GM12864 (cell line): ENCODE measurements at places on chromosomes 4 and X.

- DNase-seq = no peak
Measured at GRCh38 chr4:87835743-87836142, 3.0 kb downstream of the MEPE start.

DNA sequence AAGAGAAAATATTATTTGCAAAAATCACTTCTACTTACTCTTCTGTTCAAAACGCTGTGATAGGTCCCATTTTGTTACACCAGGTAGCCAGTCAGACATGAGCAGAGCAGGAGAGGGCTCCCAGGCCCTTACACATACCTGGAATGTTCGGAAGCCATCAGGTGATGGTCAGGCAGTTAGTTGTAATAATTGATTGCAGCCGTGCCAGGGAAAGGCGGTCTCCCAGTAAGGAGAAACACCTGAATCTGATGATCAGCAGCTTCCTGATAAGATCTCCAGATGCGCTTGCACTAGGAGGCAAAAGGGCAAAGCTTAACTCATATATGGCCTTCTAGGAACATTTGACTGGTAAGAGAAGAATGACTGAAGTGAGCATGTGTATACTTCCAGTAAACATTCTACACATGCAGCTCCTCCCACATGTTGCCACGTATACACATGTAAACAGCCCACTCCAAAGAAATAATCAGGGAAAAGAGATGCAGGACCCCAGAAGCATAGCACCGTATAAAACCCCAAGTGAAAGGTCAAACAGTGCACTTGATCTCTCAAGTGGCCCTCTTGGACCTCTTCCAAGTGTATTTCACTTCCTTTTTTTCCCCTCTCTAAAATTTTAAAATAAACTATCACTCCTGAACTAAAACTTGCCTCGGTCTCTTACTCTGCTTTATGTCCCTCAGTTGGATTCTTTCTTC, 1338.0 kb downstream of the FSTL5 start:
- no peak for DNase-seq

- no peak for DNase-seq
Measured at GRCh38 chrX:43949669-43950068, 23.5 kb downstream of the NDP start.

- DNase-seq = no peak
Measured at GRCh38 chr4:186942758-186943377, 219.2 kb upstream of the FAT1 start.

GRCh38 chr4:70844180-70844579, 4.5 kb upstream of the GRSF1 start:
- DNase-seq = peak; percentile 43

- DNase-seq = no peak
Measured at GRCh38 chr4:64361399-64361740, 47.9 kb downstream of the TECRL start.

GRCh38 chr4:123297836-123298235, 98.8 kb upstream of the SPRY1 start:
- DNase-seq = no peak

DNA sequence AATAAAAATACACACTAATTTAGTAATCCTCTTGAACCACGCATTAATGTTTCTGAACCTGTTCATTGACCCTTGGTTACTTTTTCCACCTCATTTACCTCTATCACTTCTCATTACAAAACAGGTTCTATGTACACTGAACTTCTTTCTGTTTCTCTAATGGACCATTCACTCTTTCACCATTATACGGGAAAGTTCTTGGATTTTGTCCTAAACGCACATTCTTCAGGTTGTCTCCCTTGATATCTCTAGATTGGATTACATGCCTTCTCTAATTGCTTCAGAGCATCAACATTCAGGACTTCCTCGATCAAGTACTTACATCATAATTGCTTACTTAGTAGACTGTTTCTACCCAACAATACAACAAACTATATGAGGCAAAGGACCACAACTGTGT, 359.4 kb upstream of the FSTL5 start:
- DNase-seq = no peak

- DNase-seq = no peak
Measured at GRCh38 chr4:54063229-54063628, 1.2 kb downstream of the CHIC2 start.

- DNase-seq = no peak
Measured at GRCh38 chr4:187236209-187236890, 512.7 kb upstream of the FAT1 start.

- no peak for DNase-seq
Measured at GRCh38 chr4:48909697-48910096, 3.1 kb upstream of the OCIAD2 start.

- DNase-seq = no peak
Measured at GRCh38 chr4:154490583-154491340, 837 bp downstream of the DCHS2 start.

DNA sequence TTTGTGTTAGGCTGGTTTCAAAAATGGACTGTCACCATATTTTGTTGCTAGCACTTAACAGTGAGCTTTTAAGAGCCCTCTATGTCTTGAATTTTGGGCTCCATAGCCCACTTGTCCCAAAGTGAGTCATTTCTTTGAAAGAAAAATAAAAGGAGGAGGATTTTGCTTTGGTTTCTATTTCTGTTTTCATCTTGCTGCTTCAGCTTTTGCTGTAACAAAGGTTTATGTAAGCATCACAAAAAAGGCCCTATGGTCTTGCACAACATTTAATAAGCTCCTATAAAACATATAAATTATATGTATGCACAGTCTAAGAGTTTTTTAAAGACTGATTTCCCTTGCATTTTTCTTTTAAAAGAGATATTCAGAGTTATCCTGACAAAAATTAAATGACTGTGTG, 105.2 kb downstream of the PHOX2B start:
- DNase-seq = no peak

DNA sequence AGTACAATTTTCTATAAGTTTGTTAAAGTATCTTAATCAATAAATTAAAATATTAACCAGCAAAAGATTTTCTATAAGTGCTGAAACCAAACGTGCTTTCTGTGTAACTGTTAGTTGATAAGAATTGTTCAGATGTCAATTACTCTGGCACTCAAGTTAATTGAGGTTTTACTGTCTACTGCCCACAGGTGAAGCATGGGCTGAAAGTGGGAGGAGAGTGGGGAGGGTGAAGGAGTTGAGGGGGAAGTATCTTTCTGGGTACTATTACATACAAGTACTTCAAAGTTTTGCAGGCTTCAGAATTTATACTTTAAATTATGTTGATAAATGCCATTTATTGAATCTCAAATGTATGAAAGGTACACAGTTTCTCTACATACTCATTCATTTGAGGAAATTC, 19.1 kb upstream of the CXCL3 start:
- DNase-seq = no peak

GRCh38 chrX:72095370-72095769, 36.3 kb downstream of the RTL5 start:
- DNase-seq = no peak

DNA sequence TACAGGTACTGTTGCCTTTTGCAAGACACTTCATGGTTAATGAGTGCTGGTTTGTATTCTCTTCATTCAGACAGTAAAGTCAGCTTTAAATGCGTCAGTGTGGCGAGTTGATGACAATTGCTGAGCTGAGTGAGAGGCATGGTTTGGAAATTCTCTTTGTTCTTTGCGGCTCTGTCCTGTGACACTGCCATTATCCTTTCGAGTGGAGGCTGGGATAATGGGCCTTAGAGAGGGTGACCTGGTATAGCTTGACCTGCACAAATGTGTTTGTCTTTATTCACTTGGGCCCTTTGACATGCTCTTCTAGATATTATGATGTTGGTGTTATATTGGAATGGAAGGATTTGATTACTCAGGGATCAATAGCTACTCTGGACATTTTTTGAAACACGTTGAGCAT, 208.5 kb upstream of the FAT1 start:
- no peak for DNase-seq

GRCh38 chrX:151793886-151794285, 59.3 kb downstream of the CNGA2 start:
- no peak for DNase-seq

- no peak for DNase-seq
Measured at GRCh38 chr4:88989990-88990389, 67.0 kb downstream of the FAM13A start.

GRCh38 chrX:76029385-76029784, 143.5 kb upstream of the PBDC1 start:
- DNase-seq = no peak

DNA sequence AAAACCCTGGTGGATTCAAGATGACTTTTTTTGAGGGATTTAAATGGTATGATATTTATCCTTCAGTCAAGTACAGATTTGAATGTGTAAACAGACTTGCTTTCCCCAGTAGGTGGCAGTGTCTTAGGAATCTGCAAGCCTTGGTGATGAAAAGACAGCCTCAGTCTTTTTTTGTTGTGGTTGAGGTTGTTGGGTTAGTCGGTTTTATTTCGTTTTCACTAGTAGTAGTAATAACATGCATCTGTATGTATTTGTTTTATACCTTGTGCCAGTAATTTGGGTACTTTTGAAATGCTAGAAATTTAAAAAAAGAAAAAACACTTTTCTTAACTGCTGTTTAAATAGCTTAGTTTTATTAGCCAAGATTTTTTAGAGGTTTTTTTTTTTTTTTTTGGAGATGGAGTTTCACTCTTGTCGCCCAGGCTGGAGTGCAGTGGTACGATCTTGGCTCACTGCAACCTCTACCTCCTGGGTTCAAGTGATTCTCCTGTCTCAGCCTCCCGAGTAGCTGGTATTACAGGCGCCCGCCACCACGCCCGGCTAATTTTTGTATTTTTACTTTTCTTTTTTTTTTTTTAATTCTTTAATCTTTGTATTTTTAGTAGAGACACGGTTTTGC, 39.2 kb downstream of the COPS4 start:
- DNase-seq = peak; percentile 94

GRCh38 chr4:41747230-41748055, 1.1 kb downstream of the PHOX2B start:
- no peak for DNase-seq

DNA sequence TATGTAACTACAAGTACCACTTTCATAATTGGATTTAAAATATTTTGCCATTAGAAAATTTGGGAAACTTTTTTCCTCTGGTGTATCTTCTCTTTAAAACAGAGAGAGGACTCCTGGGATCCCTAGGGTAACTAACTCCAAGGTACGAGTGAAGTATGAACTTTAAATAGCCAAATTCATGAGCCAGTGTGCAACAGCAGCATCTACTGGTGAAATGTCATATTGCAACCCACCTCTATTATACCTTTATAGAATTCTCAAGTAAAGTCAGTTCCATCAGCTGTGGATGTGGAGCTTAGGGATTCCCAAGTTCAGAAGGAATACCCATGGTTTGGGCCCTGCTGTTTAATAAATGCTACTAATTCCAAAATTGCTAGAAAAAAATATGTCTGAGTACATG, 282.7 kb upstream of the TAPT1 start:
- DNase-seq = no peak

DNA sequence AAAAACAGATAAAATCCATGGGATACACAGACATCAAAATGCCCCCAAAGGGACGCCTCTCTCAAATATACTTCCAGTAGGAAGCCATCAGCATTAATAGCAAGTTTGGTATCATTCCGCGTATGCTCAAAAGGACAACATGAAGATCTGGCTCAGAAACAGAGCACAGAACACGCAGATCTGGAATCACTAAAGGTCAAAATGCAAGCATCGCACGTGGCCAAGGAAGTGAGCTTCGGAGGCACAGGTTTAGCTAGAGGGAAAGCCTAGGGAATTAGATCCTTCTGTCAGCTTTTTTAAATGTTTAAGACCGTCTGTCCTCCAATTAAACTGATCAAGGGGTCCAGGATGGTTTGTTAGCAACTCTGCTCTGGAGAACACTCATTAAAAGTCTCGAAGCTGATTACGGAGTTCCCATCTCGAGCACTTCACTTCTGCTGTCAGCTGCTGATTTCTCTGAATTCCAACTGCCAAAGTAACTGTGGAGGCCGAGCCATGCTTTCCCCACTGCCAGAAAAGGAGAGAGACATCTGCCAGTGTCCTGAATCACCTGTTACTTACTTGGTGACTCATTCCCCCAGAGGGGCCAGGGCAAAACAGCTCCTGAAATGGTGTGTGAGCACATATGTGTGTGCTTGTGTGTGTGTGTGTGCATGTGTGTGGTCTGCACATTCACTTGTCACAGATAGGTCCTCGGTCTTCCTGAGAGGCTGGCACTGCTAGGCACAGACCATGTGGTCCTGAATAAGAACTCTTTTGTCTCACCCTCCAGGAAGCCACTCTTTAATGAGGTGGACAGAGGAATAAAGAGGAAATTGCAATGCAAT, 177.7 kb upstream of the PPARGC1A start:
- no peak for DNase-seq

- no peak for DNase-seq
Measured at GRCh38 chr4:38868059-38868960, 704 bp downstream of the FAM114A1 start.

DNA sequence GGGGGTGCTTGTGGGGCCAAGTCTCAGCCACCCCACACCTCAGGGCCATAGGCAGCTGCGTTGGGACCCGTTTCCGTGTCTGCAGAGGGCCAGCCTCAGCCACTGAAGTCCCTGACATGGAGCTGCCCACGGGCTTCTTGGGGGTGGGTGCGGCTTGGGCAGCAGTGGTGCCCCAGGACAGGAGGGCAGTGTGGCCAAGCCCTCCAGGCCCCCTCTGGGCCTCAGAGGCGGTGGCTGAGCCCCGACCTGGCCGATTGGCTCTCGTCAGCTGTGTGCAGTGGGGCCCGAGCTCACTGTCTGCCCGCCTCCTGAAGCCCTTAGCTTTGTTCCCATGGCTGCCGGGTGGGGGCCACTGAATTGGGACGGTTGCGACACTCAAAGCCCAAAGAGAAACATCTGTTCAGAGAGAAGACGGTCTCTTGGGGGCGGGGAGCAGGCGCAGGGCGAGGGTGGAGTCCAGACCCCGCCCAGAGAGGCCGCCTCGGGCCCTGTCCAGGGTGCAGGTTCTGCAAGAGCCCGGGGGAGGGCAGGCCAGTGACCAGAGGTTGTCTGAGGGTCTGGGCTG, 9.1 kb downstream of the FGFR3 start:
- no peak for DNase-seq

DNA sequence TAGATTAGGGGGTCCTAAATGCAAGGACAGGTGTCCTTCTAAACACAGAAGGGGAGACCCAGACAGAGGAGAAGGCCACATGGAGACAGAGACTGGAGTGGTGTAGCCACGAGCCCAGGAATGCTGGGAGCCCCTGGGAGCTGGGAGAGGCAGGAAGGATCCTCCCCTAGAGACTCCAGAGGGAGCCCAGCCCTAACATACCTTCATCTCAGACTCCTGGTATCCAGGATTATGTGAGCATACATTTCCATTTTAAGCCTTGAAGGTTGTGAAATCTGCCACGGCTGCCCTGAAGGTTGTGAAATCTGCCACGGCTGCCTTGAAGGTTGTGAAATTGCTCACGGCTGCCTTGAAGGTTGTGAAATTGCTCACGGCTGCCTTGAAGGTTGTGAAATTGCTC, 148.4 kb downstream of the ASMT start:
- no peak for DNase-seq

GRCh38 chr4:62015043-62015739, 815.1 kb downstream of the ADGRL3 start:
- no peak for DNase-seq

DNA sequence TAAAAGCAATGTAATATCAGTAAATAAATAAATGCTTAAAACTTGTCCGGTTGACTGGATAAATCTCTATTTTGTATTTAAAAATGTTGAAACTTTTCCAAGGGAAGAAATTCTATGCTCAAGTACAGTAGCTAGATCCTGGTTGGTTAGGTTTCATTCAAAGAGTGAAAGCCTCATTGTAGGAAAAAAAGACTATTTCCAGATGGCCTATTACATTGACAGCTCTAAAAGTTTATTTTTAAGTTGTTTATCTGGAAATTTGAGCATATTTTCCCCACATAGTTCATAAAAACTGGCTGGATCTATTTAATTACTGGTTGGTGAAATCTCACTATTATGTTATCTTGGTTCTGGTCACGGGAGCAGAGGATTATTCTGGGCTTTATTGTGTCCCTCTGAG, 38.0 kb downstream of the FRAS1 start:
- no peak for DNase-seq

- DNase-seq = no peak
Measured at GRCh38 chr4:125316791-125317524, 2.2 kb downstream of the FAT4 start.
